ENCODE measurements at places on chromosomes 12 and 14.

- no peaks in the 10 kb centered on the region for H3K27me3 ChIP-seq
- no peaks in the 10 kb centered on the region for H3K36me3 ChIP-seq
- DNase-seq: no peak
- no peaks in the 10 kb centered on the region for H3K4me1 ChIP-seq
- no peak overlapping the region for H3K27ac ChIP-seq
Measured at GRCh38 chr12:25615119-25615518, 62.0 kb upstream of the LMNTD1 start.

- peaks cover 18% of the 10 kb centered on the region for H3K4me1 ChIP-seq
- H3K36me3 ChIP-seq: no peaks in the 10 kb centered on the region
- peak overlapping the region; percentile 90 for H3K27ac ChIP-seq
- no peaks in the 10 kb centered on the region for H3K27me3 ChIP-seq
Measured at GRCh38 chr12:22256041-22256441, 78.5 kb downstream of the ST8SIA1 start.

DNA sequence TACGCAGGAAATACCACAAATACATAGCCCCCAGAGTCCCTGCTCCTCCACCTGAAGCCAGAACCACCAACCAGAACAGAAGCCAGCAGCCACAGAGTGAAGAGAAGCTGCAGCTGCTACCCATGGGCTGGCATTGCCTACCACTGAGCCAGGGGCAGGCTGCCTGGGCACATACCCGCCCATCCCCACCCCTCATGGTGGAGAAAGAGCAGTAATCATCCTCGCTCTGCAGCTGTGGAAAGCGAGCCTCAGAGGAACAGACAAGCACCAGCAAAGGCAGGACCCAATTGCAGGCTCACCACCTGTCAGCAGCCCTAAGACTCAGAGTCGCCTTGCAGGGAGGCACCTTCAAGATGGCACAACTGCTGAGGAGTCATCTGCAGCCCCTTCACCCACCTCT lies 11.2 kb upstream of the CD9 start:
- no peaks in the 10 kb centered on the region for H3K36me3 ChIP-seq
- H3K27ac ChIP-seq: no peak overlapping the region
- H3K4me1 ChIP-seq: peaks cover 1% of the 10 kb centered on the region
- peaks cover 6% of the 10 kb centered on the region for H3K27me3 ChIP-seq
- DNase-seq: no peak

DNA sequence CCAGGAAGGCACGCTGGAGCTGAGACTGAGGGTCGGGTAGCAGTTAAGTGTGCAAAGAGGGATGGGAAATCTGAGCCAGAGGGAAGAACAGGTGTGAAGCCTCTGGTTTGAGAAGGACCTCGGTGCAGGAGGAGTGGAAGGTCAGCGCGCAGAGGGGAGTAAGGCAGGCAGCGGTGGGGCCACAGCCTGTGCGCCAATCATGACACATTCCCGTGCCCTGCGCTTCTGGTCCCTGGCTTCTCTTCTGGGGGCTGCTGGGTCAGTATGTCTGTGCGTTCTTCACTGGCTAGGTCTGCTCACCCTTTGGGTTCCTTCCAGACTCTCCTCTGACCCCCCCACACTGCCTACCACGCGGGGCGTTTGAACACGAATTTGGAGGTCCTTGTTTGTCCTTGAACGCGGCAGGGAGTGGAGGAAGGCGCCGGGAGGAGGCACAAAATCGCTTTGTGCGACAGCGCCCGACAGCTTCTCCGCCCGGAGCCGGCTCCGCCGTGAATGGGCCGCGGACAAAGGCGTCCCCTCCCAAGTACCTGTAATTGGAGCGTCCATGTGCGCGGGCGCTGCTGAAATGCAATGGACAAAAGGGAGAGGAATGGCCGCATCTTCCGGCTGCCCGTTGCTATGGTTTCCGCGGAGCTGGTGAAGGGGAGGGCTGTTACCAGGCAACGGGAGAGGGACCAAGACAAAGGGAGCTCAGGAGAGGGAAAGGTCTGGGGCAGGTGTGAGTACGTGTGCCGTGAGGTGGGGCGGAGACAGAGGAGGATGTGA lies 207.2 kb upstream of the SRRM4 start:
- H3K4me3 ChIP-seq: no peak overlapping the region
- no peak overlapping the region for H3K27ac ChIP-seq
- no peaks in the 10 kb centered on the region for H3K27me3 ChIP-seq
- DNase-seq: no peak
- no peaks in the 10 kb centered on the region for H3K4me1 ChIP-seq

- no peaks in the 10 kb centered on the region for H3K36me3 ChIP-seq
- no peak overlapping the region for H3K4me3 ChIP-seq
- no peaks in the 10 kb centered on the region for H3K4me1 ChIP-seq
- H3K27me3 ChIP-seq: no peaks in the 10 kb centered on the region
- no peak overlapping the region for H3K27ac ChIP-seq
Measured at GRCh38 chr14:99261912-99262787, 9.8 kb downstream of the BCL11B start.

DNA sequence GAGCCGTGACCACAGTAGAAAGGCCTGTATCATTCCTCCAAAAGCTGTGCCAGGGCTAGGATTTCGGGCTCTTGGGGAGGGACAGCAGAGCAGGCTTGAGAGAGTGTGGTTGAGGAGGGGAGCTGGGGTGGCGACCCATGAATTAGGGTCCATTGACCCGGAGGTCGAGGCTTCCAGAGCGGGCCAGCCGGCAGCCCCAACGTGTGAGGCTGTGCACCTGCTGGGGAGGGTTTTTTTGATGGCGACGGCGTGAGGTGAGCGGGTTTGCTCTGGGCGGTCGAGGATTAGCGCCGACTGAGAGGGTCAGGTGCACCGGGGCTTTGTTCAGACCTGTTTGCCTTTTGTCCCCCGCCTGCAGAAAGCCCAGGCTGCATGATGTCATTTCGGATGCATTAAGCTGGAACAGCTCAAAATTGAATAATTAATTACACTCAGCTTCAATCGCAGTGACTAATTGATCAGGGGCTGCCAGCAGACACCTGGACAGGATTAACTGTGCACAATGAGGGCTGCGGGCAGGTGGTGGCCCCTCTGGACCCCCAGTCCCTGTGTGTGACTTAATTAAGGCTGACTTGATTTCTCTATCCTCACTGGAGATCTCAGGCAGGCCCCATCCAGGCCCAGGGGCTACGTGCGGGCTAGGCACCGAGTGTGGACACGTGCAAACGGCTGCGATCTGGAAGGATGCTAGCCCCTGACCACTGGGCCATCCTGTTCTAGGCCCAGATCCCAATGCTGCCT lies 42.1 kb upstream of the MEG3 start:
- no peaks in the 10 kb centered on the region for H3K36me3 ChIP-seq
- H3K4me3 ChIP-seq: no peak overlapping the region
- no peak overlapping the region for H3K27ac ChIP-seq
- peaks cover 17% of the 10 kb centered on the region for H3K27me3 ChIP-seq
- no peak for DNase-seq

- H3K4me3 ChIP-seq: no peak overlapping the region
- H3K4me1 ChIP-seq: peaks cover 17% of the 10 kb centered on the region
- H3K36me3 ChIP-seq: peaks cover 25% of the 10 kb centered on the region
- no peak overlapping the region for H3K27ac ChIP-seq
- no peak for DNase-seq
Measured at GRCh38 chr12:108538146-108538545, 22.8 kb downstream of the SART3 start.

DNA sequence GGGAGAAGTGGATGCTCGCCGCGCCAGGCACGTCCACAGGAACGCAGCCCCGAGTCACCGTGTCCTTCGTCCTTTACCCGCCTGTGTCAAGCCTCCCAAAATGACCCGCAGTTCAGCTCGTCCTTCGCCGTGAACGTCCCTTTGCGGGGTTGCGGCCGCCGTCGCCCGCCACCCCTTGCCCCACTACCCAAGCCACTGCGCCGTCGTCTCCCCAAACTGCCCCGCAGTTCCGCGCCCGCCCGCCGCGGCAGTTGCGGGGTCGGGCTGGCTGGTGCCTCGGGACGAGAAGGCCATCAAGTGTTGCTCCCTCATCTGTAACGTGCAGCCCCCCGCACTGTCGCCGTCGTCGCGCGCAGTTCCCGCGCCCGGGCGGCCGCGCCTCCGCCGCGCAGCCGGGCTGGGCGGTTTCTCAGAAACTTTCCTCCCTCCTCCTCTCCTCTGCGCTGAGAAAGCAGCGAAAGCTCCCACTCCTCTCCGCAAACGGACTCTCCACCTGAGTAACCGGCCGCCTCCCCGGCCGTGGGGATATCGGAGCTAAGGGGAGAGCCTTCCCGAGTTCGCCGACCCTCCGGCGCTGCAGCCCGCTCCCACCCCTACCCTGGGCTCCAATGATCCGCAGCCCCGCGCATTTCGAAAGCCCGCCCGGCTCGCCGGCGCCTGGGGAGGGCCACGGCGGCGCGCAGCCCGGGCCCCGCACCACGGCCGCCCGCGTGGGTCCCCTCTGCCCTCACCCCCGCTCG lies 6.7 kb downstream of the CDKN1B start:
- H3K36me3 ChIP-seq: peaks cover 10% of the 10 kb centered on the region
- peak overlapping the region; percentile 97 for H3K27ac ChIP-seq
- H3K4me1 ChIP-seq: peaks cover 15% of the 10 kb centered on the region
- DNase-seq: peak; percentile 52
- no peaks in the 10 kb centered on the region for H3K27me3 ChIP-seq
- H3K4me3 ChIP-seq: peak overlapping the region; percentile 94

DNA sequence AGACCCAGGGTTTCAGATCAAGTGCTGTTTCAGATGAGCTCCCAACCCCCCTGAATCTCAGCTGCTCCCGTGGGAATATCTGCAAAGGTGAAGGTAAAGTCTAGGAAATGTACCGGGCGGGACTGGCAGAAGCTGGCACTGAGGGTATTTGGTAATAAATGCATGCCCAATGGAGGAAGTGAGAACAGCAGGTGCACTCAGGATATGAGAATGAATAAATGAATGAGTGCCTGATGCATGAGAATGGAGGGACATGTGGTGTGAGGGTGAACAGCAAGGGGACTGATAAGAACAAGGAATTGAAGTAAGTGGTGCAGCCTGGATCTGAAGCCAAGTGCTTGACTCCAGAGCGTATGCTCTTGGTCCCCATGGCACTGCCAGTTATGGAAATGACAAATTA lies 11.6 kb downstream of the RAPGEF3 start:
- H3K36me3 ChIP-seq: no peaks in the 10 kb centered on the region
- H3K4me1 ChIP-seq: peaks cover 19% of the 10 kb centered on the region
- H3K4me3 ChIP-seq: no peak overlapping the region

GRCh38 chr14:103859416-103860202 lies 12.2 kb upstream of the PPP1R13B start:
- H3K27me3 ChIP-seq: no peaks in the 10 kb centered on the region
- no peaks in the 10 kb centered on the region for H3K36me3 ChIP-seq
- no peak for DNase-seq

DNA sequence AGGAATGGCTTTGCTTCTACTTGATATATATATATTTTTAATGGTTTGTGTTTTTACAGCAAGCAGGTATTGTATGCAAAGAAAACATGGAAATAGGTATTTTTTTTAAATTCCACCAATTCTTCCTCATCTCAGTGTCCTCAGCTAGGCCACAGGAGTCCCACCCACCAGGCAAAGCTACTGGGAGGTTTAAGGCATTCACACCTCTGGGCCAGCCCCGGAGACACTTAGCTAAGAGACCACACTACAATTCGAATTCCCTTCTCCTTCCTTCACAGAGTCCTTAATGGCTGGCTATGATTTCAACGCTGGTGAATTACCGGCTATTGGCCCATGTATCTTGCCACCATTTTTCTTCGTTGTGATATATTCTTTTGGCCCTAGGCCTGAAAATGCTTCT lies 71.4 kb downstream of the SLC15A4 start:
- H3K4me1 ChIP-seq: no peaks in the 10 kb centered on the region
- DNase-seq: no peak
- no peaks in the 10 kb centered on the region for H3K36me3 ChIP-seq

GRCh38 chr14:73262427-73263183 lies 25.3 kb downstream of the PAPLN start:
- H3K27me3 ChIP-seq: no peaks in the 10 kb centered on the region
- H3K4me1 ChIP-seq: no peaks in the 10 kb centered on the region
- H3K4me3 ChIP-seq: no peak overlapping the region

DNA sequence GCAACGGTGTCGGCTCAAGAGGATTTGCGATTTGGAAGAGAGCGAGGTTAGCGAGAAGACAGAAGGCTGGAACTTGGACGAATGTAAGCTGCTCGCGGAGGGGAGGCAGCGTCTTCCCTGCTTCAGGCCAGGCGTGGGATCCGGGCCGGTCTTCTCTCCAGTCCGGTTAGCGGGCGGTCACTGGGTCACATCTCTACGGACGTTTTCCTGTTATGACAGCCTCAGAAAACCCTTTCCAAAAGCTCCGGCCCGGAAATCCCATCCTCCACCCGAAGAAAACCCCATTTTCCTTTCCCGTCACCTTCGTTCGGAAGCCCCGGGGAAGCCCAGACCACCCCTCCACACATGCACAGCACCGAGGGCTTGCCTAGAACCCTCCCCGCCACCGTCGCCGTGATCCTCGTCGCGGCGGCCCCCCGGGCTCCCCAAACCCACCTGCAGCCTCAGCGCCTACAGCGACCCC lies 268 bp downstream of the NDUFB1 start:
- H3K27me3 ChIP-seq: no peaks in the 10 kb centered on the region
- H3K4me1 ChIP-seq: 0 out of 2 replicates have a peak, but pooled peaks cover 6% of the 10 kb centered on the region
- H3K27ac ChIP-seq: peak overlapping the region; percentile 76
- peak overlapping the region; percentile 85 for H3K4me3 ChIP-seq
- peak; percentile 28 for DNase-seq
- H3K36me3 ChIP-seq: no peaks in the 10 kb centered on the region

GRCh38 chr12:107655281-107656065 lies 30.1 kb upstream of the PWP1 start:
- H3K27ac ChIP-seq: no peak overlapping the region
- H3K27me3 ChIP-seq: no peaks in the 10 kb centered on the region
- no peaks in the 10 kb centered on the region for H3K36me3 ChIP-seq
- no peak for DNase-seq

DNA sequence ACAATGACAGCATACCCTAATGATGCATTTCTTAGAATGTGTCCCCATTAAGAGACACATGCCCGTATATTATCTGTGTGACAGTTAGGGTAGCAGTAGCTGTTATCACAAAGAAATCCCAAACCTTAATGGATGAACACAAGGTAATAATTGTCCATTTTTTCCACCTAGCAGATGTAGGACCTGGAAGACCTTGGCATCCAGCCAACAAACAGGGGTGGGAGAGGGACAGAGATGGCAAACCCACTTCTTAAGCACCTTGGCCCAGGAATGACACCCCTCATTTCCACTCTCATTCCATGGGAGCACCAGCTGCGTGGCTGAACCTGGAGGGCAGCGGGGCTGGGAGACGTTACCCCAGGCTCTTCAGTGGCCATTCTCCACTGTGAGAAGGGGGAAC lies 679.0 kb downstream of the AACS start:
- H3K27me3 ChIP-seq: no peaks in the 10 kb centered on the region
- H3K4me3 ChIP-seq: no peak overlapping the region
- DNase-seq: no peak
- no peaks in the 10 kb centered on the region for H3K36me3 ChIP-seq
- no peak overlapping the region for H3K27ac ChIP-seq

- no peaks in the 10 kb centered on the region for H3K36me3 ChIP-seq
- H3K4me3 ChIP-seq: no peak overlapping the region
Measured at GRCh38 chr12:56878010-56878339, 56.2 kb downstream of the SDR9C7 start.

- no peaks in the 10 kb centered on the region for H3K27me3 ChIP-seq
- no peaks in the 10 kb centered on the region for H3K4me1 ChIP-seq
- H3K4me3 ChIP-seq: no peak overlapping the region
- H3K27ac ChIP-seq: no peak overlapping the region
- H3K36me3 ChIP-seq: no peaks in the 10 kb centered on the region
Measured at GRCh38 chr14:59580911-59581310, 4.3 kb upstream of the CCDC175 start.

All from MM.1S (cell line).